NCI-H345 (cell line): ENCODE measurements at places on chromosomes 12 and 14.
A peak's percentile ranks its signal among the peaks of the same experiment; 100 is the strongest.

DNA sequence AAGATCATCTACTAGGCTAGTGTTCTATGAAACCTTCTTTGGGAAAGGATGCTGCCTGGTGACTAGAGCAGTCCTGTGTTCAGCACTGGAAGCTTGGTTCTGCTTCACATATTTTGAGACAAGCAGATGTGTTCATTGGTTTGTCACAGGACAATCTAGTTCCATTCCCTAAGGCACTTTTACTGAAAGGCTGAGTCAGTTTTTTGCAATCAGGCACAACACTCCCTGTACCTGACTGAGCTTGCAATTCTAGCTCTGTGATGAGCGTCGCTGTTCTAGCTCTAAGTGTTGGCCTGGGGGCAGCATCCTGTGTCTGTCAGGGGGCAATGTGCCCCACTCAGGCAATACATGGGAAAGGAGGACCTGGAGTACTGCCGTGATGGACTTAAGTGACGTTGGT, 144.4 kb downstream of the CAND1 start:
- DNase-seq = peak; percentile 16

DNA sequence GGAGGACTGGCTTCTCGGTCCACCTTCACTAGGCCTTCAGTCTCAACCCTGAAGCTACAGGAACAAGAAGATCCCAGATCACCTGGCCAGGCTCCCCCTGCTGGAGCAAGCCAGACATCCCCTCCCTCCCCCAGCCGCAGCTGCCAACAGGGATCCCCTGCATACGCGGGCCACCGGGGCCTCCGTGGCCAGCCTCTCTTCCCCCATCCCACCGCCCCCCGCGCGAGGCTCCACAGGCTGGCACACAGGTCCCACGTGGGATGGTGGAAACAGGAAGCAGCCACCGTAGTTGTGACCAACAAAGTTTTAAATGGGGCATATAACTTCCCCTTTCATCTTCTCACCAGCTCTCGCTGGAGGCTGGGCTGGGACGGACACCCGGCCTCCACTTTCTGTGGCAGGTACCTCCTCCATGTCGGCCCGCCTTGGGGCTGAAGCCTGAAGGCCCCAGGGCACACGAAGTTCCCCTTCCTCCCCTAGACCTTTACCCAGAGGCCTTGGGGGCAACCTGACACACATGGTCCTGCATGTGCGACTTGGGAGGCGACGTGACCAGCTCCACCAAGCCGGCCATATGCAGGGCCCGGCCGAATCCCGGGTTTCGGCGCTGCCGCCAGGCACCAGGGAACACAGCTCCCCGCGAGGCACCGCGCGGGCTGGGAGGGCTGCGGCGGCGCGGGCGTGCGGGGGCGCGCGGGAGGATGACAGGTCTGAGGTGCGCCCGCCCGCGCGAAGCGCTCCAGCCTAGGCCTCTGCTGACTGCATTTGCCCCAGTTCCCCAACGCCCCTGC, 44.4 kb upstream of the PNMA1 start:
- peak; percentile 81 for DNase-seq

GRCh38 chr12:123482876-123483275, 24.9 kb downstream of the SNRNP35 start:
- DNase-seq = no peak

GRCh38 chr12:131825146-131825892, 2.9 kb upstream of the MMP17 start:
- no peak for DNase-seq

DNA sequence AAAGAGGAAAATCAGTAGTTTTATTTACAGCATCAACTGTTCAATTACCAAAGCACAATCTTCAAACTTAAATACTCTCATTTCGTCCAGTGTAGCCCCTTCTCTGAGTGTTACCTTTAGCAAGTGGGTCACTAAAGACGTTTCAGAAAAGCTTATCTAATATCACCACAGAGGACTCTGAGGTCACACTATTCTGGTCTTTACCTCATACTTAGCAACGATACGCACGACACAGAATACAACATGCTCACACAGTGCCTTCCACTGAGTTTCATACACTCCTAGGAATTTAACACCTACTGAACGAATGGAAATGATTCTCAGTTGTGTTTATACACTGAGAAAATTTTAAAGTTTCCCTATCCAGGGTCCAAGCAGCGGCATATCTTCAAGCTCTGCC, 2.0 kb downstream of the SYT10 start:
- DNase-seq = no peak

GRCh38 chr12:22626406-22626805, 1.4 kb downstream of the ETNK1 start:
- no peak for DNase-seq

DNA sequence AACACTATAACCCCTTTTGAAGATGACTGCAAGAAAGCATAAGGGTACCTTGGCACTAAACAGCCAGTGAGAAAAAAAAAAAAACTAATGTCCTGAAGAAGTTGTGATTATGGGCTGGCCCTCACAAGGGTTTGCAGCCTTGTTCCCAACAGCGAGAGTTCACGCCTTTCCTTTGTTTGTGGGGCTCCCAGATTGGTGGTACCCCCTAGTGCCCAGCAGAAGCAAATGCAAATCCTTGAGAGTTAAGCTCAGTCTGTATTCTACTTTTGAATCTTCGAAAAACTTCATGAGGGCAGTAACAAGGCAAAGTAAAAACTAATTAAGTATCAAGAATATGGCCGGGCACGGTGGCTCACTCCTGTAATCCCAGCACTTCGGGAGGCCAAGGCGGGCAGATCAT, 238.9 kb upstream of the LMO3 start:
- no peak for DNase-seq

- DNase-seq = no peak
Observed at GRCh38 chr12:105841840-105842239, 296.9 kb downstream of the NUAK1 start.

DNA sequence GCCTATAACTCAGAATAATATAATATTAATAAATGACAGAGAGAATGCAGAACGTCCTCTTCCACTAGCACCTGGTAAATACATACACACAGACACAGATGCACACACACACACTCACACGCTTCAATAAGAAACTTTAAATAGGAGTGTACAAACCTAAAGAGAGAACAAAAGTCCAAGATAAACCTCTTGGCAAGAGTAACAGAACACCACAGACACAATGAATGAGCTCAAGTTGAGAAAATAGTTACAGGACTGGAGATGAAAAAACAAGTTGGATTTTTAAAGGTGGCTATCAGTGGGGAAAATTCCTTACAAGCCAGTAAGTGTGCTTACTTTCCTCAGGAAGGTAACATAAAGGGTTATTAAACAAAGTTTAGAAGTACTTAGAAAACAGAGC, 35.2 kb downstream of the CRY1 start:
- no peak for DNase-seq

- DNase-seq = no peak
Observed at GRCh38 chr12:121489874-121490273, 90.0 kb downstream of the RNF34 start.

DNA sequence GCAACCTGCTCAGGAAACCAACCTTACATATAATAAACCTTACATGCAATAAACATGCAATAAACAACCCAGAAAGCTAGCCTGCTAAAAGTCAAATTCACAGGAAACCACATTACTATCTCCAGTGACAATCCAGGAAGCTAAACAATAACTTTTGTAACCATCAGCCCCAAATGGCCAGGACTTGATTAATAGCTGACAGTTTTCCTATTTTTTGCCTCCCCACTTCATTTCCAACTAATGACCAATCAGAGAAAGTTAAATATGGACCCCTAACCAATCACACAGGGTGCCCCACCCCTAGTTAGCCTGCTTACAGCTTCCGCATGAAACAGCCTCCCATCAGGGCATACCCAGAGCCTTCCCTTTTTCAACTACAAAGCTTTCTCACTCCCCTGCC, 152.2 kb upstream of the LMNTD1 start:
- DNase-seq = no peak

DNA sequence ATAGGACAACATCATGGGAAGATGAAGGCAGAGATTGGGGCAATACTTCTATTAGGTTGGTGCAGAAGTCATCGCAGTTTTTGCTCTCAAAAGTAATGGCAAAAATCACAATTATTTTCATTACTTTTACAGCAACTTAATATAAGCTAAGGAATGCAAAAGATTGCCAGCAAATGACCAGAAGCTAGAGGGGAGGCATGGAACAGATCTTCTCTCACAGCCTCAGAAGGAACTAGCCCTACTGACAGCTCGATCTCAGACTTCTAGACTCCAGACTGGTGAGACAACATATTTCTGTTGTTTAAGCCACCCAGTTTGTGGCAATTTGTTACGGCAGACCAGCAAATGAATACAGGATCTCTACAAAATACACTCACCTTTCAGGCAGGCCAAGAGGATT, 348.5 kb upstream of the TBX3 start:
- no peak for DNase-seq

GRCh38 chr14:78282437-78282836, 112.3 kb downstream of the NRXN3 start:
- peak; percentile 53 for DNase-seq

GRCh38 chr14:77037938-77038568, 9.5 kb upstream of the IRF2BPL start:
- no peak for DNase-seq
